ENCODE measurements at places on chromosomes 12 and 14.

GRCh38 chr14:53113989-53114388 is 39.1 kb downstream of the DDHD1 start:
- no peak for DNase-seq

DNA sequence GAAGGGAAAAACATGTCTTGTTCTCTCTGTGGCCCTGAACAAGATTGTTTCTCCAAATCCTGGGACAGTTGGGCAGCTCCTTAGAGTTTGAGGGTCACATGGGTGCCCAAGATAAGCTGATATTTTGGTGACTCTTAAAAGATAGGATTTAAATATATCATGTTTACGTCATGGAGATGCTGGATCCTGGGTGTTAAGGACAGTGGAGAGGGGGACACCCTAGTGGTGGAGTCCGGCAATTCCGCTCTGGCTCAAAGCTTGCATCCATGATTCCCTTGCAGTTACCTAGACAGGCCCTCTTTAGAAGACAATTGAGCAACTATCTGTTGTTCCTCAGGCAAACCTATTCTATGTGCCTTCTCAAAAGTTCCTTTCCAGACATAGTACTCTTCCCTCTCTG is 101.8 kb downstream of the CMKLR1 start:
- DNase-seq: no peak

DNA sequence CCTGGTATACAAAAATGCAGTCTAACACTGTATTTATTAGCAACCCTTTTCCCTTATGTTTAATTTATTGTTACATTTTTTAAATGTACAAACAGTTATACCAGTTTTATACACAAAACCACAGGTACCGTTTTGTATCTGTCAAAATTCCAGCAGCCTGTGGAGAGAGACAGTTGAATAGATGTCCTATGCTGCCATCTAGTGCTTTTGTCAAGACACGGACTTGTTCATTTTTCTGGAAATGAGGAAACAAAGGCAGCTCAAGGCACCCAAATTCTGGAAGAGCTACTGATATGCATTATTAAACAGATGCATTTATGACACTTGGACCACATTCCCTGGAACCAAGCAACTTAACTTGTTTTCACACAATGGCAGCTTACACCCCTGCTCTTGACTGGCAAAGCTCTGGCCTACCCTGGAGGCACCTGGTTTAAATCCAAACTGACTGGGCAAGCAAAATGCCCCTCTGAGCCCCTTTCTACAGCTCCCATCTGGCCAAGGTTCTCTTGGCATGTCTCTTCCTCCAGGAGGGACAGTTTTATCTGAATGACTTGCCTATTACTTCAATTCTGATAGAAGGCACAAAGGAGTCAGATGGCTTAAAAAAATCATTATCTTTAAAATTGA is 286.9 kb upstream of the PRKD1 start:
- no peak for DNase-seq

- DNase-seq: peak; percentile 72
Observed at GRCh38 chr12:94616203-94616729, 34.1 kb downstream of the TMCC3 start.

- DNase-seq: no peak
Observed at GRCh38 chr14:77053046-77053841, 24.7 kb upstream of the IRF2BPL start.

Data from C1 segment of cervical spinal cord (tissue), 14 donors.